ENCODE measurements at places on chromosomes 5 and 9. TPM values are rescaled to one million over a fixed set of nuclear protein-coding genes. Genes with fewer than 3 reads are reported as not detected.

The DBH gene
- polyA plus RNA-seq: 0.66 TPM

DNA sequence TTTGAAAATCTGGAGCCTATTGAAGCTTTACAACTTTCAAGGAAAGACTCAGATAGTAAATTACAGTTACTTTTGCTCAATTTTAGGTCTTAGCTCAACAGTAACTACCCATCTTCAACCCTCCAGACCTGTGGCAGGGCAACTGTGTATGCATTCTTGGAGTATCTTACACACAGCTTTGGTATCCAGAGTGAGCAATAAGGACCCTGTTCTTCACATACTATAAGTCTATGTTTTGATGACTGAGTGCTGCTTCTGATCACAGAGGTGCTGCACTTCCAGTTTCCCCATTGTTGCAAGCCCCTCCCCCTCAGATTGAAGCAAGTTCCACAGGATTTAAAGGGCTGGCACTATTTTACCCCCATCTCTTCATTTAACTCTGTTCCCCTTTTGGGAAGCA is 737.4 kb upstream of the GRAMD2B start:
- DNase-seq: no peak

The PCDHB16 gene
- 1.1 TPM for polyA plus RNA-seq

- no peak for DNase-seq
These were observed 248.6 kb upstream of the ANKRD55 start for GRCh38 chr5:56481428-56482357.

GRCh38 chr5:79464695-79465332 is 49.1 kb downstream of the HOMER1 start:
- peak; percentile 9 for DNase-seq

The PCDHGA2 gene
- 1.3 TPM for polyA plus RNA-seq

GRCh38 chr5:171795381-171795780 is 9.8 kb downstream of the SMIM23 start:
- no peak for DNase-seq

DNA sequence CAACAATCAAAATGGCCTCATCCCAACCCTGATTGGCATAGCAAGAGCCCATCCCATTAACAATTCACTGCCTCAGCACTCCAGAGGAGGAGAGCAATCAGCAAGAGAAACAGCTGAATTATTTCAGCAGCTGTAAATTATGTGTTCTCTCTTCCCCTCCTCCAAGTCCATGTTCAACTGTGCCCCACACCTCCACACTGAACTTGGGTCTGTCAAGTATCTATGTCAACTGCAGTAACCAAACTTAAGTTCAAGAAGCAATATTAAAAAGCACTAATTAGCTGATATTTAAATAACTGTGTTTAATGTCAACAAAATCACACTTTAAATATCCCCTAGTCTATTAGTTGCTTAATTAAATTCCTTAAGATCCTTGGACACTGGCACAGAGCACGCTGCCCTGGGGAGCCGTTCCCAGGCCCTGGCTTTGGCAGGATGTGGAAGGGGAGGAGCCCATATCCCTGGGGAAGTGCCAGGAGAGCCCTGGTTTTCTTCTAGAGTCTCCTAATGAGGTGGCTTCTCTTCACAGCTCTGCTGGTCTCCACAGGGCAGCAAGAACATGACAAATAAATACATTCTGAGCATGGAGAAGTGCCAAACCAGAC is 50.6 kb downstream of the SIL1 start:
- DNase-seq: no peak

The CDHR2 gene
- polyA plus RNA-seq: 247 TPM

DNA sequence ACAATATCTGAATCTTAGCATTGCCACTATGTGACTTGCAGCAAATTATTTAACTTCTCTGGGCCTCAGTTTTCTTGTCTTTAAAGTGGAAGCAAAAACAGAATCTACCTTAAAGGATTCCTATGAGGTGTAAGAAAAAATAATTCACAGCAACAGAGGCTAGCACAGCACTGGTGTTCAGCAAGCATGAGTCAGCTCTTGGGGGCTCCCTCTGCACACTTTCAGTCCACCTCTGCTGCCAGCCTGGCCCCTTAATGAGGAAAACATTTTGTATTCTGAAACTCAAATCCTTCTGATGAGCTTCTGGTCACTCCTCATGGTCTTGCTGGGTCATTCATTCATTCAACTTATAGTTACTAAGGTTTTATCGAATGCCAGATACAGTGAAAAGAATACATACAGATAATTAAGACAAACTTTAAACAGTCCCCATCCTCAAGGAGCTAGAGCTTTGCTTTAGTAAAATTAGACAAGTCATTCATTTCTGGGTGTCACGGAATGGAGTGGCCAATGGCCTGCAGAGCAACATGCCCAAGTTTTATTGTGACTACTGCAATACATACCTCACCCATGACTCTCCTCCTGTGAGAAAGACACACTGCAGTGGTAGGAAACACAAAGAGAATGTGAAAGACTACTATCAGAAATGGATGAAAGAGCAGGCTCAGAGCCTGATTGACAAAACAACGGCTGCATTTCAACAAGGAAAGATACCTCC is 26.8 kb upstream of the IQGAP2 start:
- DNase-seq: no peak

- DNase-seq: no peak
These were observed 330.4 kb downstream of the ICE1 start for GRCh38 chr5:5752844-5753243.

DNA sequence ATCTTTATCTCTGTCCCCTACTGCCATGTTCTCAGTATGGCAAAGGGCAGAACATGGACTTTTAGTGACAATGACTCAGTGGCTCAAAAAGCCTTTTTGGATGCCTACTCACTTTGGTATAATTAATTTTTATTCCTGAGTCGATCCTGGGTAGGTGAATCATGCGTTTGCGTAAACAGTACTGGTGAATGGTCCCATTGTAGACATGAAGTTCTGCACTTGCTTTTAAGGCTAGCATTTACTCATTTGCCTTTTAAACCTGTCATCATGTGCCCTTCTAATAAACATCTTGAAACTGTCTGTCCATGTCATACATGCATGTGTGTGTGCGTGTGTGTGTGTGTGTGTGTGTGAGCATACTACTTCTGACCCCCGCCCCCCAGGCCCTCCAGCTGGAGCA is 223.0 kb downstream of the AUH start:
- no peak for DNase-seq

The LHX3 gene
- polyA plus RNA-seq: not detected

- no peak for DNase-seq
These were observed 92.7 kb downstream of the AOPEP start for GRCh38 chr9:94819161-94819687.

- no peak for DNase-seq
These were observed 4.9 kb downstream of the LCN2 start for GRCh38 chr9:128153947-128154695.

- DNase-seq: no peak
These were observed 384.3 kb downstream of the YTHDC2 start for GRCh38 chr5:113897748-113898147.
